Left hindlimb (tissue), 1 donor: ENCODE measurements at places on chromosomes 4 and X.

DNA sequence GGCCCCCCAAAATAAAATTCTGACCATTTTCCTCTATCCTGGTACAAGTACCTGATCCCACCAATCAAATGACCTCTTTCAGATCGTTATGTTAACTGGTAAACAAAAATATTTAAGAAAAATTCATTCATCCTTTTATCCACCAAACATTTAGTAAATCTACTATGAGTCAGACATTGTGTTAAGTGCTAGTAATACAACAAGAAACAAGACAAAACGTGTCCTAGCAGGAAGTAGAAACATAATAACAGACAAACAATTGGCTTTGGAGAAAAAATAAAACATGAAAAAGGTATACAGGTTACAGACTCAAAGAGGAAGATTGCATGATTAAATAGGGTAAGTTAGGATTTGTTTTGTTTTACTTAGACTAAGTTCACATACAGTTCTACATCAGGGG is 43.7 kb downstream of the ANTXR2 start:
- no peak for DNase-seq

DNA sequence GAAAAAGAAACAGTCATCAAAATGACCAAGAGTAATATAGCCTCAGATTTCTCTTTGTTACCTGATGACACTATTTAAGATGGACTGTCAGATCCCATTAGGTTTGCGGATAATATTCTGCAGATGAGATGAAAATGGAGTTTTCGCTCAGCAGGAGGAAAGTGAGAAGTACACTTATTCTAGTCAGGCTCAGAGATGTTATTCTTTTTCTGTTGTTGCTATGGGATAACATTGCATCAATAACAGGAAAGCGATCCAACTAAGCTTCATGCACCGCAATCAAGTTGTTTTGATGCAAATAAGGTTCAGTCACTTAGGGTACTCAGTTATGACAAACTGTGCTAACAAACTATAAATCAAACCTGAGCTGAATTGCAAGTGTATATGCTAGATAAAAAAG is 415.0 kb downstream of the CCSER1 start:
- DNase-seq: no peak

DNA sequence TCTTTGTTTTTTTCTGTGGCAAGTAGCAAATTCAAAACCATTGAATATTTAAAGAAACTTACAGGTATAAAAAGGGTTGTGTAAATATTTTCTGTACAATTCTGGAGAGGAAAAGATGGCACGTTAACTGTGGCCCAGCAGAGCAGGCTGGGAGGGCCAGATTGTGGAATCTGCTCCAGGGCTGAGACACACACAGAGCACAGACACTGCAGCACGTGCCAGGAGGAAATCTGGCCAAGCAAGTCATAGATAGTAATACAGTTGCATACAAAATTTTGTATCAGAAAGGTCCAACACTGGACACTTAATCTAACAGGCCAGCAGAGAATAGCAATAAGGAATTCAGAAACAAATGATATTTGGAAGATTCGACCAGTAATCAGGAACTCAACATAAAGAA is 763.7 kb downstream of the PDHA2 start:
- no peak for DNase-seq

GRCh38 chr4:169249214-169249973 is 21.4 kb downstream of the SH3RF1 start:
- no peak for DNase-seq

DNA sequence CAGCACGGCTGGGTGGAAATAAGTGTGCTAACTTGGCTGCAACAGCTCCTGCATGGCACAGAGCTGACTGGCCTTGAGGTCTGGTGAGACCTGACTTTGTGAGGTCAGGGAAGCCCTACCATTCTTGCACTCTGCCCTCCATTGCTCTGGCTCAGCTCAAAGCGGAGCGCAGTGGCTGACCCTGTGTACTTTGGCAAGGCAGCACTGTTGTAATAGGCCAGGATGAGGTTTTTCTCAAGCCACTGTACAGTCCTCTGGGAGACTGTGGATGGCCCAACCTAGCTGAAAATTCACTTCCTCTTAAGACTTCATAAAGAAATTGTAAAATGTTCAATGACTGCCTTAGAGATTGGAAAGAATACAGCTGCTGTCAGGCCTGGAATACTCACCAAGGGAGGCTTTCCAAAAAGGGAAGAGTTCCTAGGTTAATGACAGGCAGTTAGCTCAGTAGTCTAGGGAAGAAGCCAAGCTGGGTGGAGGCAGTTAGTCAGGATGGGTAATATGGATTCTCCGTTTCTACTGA is 129.8 kb downstream of the GUCY2F start:
- peak; percentile 47 for DNase-seq

DNA sequence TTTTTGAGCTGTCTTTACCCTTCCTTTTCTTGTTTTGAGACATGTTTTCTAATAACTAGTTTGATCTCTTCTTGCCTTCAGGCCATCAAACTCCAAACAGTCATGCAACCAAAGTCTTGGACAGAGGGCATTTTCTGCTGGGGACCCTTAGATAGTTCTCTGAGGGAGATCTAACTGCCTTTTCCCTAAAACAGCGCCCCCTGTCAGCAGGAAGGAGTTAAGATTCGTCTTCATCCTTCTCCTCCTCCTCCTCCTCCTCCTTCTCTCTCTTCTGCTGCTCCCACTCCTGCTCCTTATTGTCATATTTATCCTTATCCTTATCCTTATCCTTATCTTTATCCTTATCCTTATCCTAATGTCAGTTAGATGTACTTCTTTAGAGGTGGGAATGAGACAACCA is 417.2 kb downstream of the TRAM1L1 start:
- no peak for DNase-seq

GRCh38 chr4:94995684-94996394 is 238.1 kb downstream of the BMPR1B start:
- peak; percentile 68 for DNase-seq
